ENCODE measurements at places on chromosomes 3 and 15. TPM values are rescaled to one million over a fixed set of nuclear protein-coding genes. Genes with fewer than 3 reads are reported as not detected.

The TICRR gene
- 35.5 TPM for total RNA-seq

The SLC28A2 gene
- total RNA-seq = not detected

The OR5K3 gene
- total RNA-seq = not detected

The PGBD4 gene
- 3.8 TPM for total RNA-seq

The AQP9 gene
- total RNA-seq = not detected

The GOLGA6B gene
- total RNA-seq = not detected

The INKA1 gene
- 0.85 TPM for total RNA-seq

The ACKR4 gene
- total RNA-seq = not detected

The GP9 gene
- not detected for total RNA-seq

The ANKRD34C gene
- total RNA-seq = not detected

The CEP19 gene
- total RNA-seq = 4.1 TPM

The TAGLN3 gene
- total RNA-seq = not detected

The UBL7 gene
- 60.9 TPM for total RNA-seq

The C2CD4A gene
- total RNA-seq = not detected

The GAP43 gene
- total RNA-seq = not detected

The CCDC54 gene
- total RNA-seq = not detected

The SYNPR gene
- total RNA-seq = not detected

The ADPRH gene
- total RNA-seq = 6.1 TPM

The RBM6 gene
- total RNA-seq = 108 TPM

The RARB gene
- not detected for total RNA-seq

The MTFMT gene
- 22.8 TPM for total RNA-seq

The CCR8 gene
- total RNA-seq = 3.7 TPM

The GPR62 gene
- not detected for total RNA-seq

The OR5K2 gene
- total RNA-seq = not detected

The CKMT1B gene
- total RNA-seq = 0.40 TPM

The SIDT1 gene
- 51.9 TPM for total RNA-seq

The KIF15 gene
- total RNA-seq = 48.7 TPM

The MASP1 gene
- total RNA-seq = not detected

The ERICH6 gene
- total RNA-seq = not detected

The PLS1 gene
- 4.5 TPM for total RNA-seq

The SNURF gene
- 14.8 TPM for total RNA-seq

The SLCO2A1 gene
- not detected for total RNA-seq

The RTP4 gene
- 16.9 TPM for total RNA-seq

The GOLGA8T gene
- total RNA-seq = 0.77 TPM

The TF gene
- 0.91 TPM for total RNA-seq

The HYAL3 gene
- 14.3 TPM for total RNA-seq

The CPA3 gene
- not detected for total RNA-seq

The PRKCD gene
- total RNA-seq = 18.7 TPM

The GRK7 gene
- total RNA-seq = not detected

The ADCY5 gene
- total RNA-seq = not detected

The RLBP1 gene
- total RNA-seq = not detected

The ATP1B3 gene
- total RNA-seq = 94.9 TPM

The ITPKA gene
- total RNA-seq = not detected

The PRRT3 gene
- 3.5 TPM for total RNA-seq

The MITF gene
- not detected for total RNA-seq

The FOXB1 gene
- 1.2 TPM for total RNA-seq

All from activated CD8-positive, alpha-beta memory T cell treated with anti-CD3 and anti-CD28 coated beads, Interleukin-2, amount 10 ng/mL, durations not matched to agents 7 days and 5 days (primary cell).